ENCODE measurements at places on chromosomes 2 and 18.

GRCh38 chr18:10792181-10792580, 266.4 kb downstream of the NAPG start:
- H3K27ac ChIP-seq, result no peak overlapping the region
- H3K36me3 ChIP-seq, result no peaks in the 10 kb centered on the region
- no peaks in the 10 kb centered on the region for H3K27me3 ChIP-seq
- no peak for DNase-seq
- no peak overlapping the region for H3K4me3 ChIP-seq

DNA sequence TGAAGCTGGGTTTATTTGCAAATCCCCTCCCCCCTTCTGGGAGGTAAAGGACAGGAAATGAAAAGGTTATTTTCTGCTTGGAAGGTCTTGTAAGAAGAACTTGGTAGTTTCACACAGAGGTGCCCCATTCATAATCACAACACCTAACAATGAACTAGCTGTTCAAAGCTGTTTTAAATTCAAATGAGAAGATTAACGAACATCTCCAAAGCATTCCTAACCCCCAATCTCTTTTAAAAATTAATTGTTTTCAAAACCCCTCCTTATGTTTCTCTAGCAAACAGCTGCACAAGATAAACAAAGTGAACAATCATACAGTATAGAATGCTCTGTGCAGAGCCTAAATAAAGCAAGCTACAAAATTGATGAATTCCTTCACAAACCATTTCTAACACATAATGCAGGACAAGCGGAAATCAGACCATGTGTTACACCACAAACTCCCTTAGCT, 271.4 kb downstream of the SATB2 start:
- no peaks in the 10 kb centered on the region for H3K27me3 ChIP-seq
- no peak overlapping the region for H3K27ac ChIP-seq
- DNase-seq, result no peak
- no peaks in the 10 kb centered on the region for H3K4me1 ChIP-seq

- H3K27me3 ChIP-seq, result no peaks in the 10 kb centered on the region
- H3K4me1 ChIP-seq, result no peaks in the 10 kb centered on the region
- H3K4me3 ChIP-seq, result no peak overlapping the region
- no peaks in the 10 kb centered on the region for H3K36me3 ChIP-seq
- H3K27ac ChIP-seq, result no peak overlapping the region
- no peak for DNase-seq
Observed at GRCh38 chr2:204946892-204947291, 401.6 kb downstream of the PARD3B start.

DNA sequence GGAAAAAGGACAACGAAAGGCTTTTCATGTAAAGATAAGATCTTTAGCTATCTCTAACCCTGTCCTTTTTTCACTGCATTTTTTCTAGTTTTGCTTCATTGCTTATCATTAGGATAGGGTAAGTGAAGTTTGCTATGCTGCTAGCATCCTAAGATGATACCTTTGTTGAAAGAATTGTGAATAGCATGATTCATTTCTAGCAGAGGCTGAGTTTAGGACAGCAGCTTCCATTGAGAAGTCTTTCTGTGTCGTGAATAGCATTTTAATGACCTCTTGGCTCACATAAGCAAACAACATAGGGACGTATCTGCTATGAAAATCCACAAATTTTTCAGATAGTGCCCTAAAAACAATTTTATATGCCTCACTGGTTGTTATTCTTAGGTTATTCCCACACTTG, 36.4 kb upstream of the GAREM2 start:
- H3K4me1 ChIP-seq, result no peaks in the 10 kb centered on the region
- H3K4me3 ChIP-seq, result no peak overlapping the region
- H3K36me3 ChIP-seq, result peaks cover 37% of the 10 kb centered on the region
- H3K27ac ChIP-seq, result no peak overlapping the region

DNA sequence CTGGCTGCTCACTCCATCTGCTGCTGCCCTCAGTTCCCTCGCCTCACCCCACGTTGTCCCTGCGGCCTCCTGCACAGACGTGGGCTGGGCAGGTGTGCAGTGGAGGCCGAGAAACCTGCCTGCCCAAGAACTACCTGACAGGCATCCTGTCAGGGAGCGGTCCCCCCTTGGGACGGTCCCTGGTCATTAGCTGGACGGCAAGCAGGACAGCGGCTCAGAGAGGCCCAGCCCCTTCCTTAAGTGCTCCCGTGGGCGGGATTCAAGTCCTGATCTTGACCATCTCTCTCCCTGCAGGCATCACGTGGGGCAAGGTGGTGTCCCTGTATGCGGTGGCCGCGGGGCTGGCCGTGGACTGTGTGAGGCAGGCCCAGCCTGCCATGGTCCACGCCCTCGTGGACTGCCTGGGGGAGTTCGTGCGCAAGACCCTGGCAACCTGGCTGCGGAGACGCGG, 11.3 kb downstream of the BOK start:
- H3K36me3 ChIP-seq, result no peaks in the 10 kb centered on the region
- H3K4me1 ChIP-seq, result no peaks in the 10 kb centered on the region
- no peak overlapping the region for H3K27ac ChIP-seq
- no peak overlapping the region for H3K4me3 ChIP-seq

GRCh38 chr2:136116151-136116812, 1.7 kb downstream of the CXCR4 start:
- H3K4me1 ChIP-seq, result peaks cover 36% of the 10 kb centered on the region
- peak overlapping the region; percentile 40 for H3K27ac ChIP-seq
- DNase-seq, result peak; percentile 77
- peaks cover 31% of the 10 kb centered on the region for H3K27me3 ChIP-seq
- peak overlapping the region; percentile 67 for H3K4me3 ChIP-seq
- H3K36me3 ChIP-seq, result peaks cover 7% of the 10 kb centered on the region

DNA sequence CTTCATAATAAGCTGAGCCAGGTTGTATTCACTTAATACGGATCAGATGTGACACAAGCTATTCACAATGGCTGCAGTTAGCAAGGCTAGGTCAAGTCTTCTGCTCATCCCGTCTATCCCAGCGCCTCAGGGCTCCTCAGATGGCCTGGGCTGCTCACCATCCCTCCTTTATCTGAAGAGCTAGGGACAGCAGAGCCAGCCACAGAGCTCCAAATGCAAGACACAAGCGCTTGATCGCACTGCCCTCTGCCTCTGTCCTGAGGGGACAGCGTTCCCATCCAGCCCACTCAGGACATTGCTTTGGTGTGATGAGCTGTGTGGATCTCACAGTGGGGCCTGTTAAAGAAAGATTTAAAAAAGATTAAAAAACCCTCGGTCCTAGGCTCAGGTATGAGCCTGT, 254.4 kb upstream of the HS6ST1 start:
- H3K27ac ChIP-seq, result no peak overlapping the region
- DNase-seq, result no peak
- no peaks in the 10 kb centered on the region for H3K36me3 ChIP-seq
- H3K27me3 ChIP-seq, result no peaks in the 10 kb centered on the region

GRCh38 chr2:240820607-240821428, 799 bp upstream of the KIF1A start:
- H3K27ac ChIP-seq, result no peak overlapping the region
- peak overlapping the region; percentile 11 for H3K4me3 ChIP-seq
- H3K27me3 ChIP-seq, result peaks cover 79% of the 10 kb centered on the region
- no peak for DNase-seq

GRCh38 chr2:48315896-48316194, 214.1 kb upstream of the STON1 start:
- H3K36me3 ChIP-seq, result no peaks in the 10 kb centered on the region
- no peaks in the 10 kb centered on the region for H3K27me3 ChIP-seq
- no peak for DNase-seq
- H3K4me1 ChIP-seq, result peaks cover 15% of the 10 kb centered on the region
- peak overlapping the region; percentile 95 for H3K27ac ChIP-seq

DNA sequence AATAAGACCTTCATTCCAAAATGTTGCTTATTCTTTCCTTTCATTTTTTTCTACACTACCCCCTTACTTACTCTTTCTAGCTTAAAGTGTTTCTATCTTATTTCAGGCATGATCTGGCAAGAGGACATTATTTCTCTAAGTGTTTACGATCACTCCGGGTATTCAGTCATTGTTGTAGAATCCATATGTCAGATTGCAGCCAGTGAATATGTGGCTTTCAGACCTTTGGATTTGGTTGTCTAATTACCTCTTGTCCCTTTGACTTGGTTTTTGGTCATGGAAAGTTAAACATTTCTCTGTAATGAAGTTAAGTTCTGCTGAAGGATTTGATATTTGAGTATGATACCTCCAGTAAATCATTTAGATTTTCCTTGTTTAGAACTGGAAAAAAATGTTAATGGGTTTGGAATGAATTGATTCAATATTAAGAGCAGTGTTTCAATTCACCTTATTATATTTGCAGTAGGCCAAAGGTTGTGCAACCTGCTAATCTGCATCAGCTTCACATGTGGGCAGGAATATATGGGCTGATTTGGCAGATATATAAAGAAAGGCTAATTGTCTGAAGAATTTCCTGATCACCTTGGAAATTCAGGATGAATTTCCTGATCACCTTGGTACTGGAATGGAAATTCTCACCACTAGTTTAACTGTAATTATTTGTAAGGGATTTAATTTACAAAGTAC, 154.9 kb downstream of the PRPF40A start:
- H3K36me3 ChIP-seq, result no peaks in the 10 kb centered on the region
- H3K27me3 ChIP-seq, result no peaks in the 10 kb centered on the region
- H3K4me3 ChIP-seq, result no peak overlapping the region

GRCh38 chr2:28428486-28428885, 35.8 kb downstream of the FOSL2 start:
- no peak overlapping the region for H3K4me3 ChIP-seq
- H3K4me1 ChIP-seq, result no peaks in the 10 kb centered on the region
- no peak overlapping the region for H3K27ac ChIP-seq
- DNase-seq, result no peak
- no peaks in the 10 kb centered on the region for H3K36me3 ChIP-seq

DNA sequence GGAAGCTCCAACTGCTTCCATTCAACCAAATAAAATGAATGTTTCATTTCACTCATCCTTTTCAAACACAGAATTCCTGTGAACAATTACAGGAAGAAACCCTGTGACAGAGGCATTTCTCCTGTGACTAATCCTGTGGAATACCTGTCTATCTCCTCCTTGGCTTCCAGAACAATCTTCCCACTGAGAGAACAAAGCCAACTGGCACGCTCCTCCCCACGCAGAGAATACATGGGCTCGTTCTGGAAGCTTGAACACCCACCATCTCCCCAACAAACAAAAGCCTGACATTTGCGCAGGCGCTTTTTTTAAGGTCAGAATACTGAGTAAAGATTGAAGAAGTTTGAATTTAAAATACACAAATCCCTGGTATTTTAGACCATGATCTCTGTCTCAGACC, 104.7 kb upstream of the SLC66A3 start:
- no peaks in the 10 kb centered on the region for H3K36me3 ChIP-seq
- no peak overlapping the region for H3K27ac ChIP-seq
- no peak for DNase-seq
- no peak overlapping the region for H3K4me3 ChIP-seq
- H3K4me1 ChIP-seq, result no peaks in the 10 kb centered on the region

DNA sequence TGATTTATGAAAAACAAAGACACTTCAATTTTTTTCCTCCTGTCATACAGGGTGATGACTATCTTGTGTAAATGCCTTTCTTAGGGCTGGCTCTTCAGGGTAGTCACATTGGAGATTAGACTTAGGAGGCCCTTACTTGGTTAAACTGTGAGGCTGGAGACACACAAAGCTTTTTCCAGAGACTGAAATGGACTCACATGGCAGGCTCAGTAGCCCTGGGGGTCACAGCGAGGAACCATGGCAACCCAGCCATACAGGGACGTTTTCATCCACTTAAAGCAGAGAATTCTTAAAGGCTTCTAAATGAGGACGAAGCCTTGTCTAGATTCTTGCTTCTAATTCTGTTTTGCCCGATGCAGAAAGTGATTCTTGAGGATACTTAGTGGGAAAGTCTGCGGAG, 57.3 kb upstream of the ZDBF2 start:
- no peak overlapping the region for H3K27ac ChIP-seq
- no peaks in the 10 kb centered on the region for H3K36me3 ChIP-seq
- no peak for DNase-seq
- H3K4me1 ChIP-seq, result no peaks in the 10 kb centered on the region
- no peaks in the 10 kb centered on the region for H3K27me3 ChIP-seq
- H3K4me3 ChIP-seq, result no peak overlapping the region
